Glomerular endothelial cell (primary cell): ENCODE measurements at places on chromosomes 4 and X. TPM values are rescaled to one million over a fixed set of nuclear protein-coding genes. Genes with fewer than 3 reads are reported as not detected.

CAMK2D gene
- 24.1 and 26.7 TPM in 2 replicates for total RNA-seq

GRCh38 chr4:2799971-2800690 is 7.2 kb downstream of the SH3BP2 start:
- no peak for DNase-seq

GRCh38 chrX:134670134-134670924 is 12.1 kb upstream of the PLAC1 start:
- DNase-seq, result no peak

DNA sequence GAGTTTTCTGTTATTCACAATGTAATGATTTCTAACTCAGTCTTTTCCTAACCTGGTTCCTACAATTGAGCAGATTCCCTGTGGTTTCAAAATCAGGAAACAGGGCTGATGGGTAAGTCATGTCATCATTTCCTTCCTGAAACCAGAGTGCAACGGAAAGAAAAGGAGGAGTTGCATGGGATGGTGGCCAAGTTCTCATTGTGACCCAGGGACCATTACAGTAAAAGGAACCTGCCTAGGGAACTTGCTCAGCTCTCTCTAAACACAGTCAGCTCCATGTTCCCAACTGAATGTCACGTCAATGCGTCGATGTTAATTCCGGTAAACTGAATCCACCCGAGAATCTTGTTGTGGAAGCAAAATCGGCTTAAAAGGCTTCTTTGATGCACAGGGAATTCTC is 51.2 kb downstream of the LGI2 start:
- DNase-seq, result peak; percentile 85
